ENCODE measurements at places on chromosomes 11 and 22.

- no peak for DNase-seq
Observed at GRCh38 chr11:88739524-88739923, 326.3 kb downstream of the GRM5 start.

DNA sequence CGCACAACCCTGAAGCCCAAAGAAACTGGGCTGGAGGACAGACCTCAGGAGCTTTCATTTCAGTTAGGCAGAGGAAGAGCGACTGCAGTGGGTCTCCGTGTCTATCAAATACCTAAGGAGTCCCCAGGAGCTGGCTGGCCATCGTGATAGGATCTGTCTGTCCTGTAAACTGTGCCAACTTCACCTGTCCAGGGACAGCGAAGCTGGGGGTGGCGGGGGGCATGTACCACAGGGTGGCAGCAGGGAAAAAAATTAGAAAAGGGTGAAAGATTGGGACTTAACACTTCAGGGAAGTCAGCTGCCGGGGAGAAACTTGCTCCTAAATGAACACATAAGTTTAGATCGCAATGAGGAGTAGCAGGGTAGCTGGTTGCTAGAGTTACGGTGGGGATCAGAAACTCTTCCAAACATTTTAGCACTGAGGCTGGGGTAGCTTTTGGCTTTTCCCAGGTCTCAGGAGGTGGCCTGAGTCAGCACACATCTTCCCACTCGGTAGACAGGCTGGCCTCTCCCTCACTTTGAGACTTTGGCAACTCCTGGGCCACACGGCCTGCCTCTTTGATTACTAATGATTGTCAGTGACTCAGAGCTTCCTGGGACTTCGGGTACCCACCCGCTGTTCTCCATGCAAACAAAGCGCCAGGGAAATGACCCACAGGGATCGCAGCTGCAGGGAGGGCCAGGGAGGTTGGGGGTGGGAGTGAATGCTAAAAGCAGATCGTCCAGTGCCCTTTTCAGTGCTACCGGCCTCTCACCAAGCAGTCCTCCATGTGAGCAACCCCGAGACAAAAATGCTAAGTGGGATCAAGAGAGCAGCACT, 2.9 kb upstream of the MTFP1 start:
- no peak for DNase-seq

DNA sequence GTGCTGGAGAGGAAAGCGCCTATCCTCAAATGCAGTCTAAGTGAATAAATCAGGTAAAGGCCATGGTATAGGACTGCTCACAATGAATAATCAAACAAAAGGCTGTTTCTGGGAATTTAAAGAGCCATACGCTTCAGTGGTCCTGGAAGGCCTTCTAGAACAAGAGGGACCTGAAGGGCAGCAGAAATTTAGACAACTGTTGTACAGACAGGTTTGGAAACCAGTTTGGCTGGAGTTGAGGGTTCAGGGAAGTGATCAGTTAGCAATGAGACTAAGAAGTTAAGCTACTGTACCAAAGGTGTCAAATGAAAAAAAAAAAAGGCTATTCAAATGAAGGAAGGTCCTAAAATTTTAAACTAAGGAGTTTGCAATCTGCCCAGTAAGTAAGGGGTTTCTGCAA, 56.6 kb upstream of the SCUBE2 start:
- no peak for DNase-seq

DNA sequence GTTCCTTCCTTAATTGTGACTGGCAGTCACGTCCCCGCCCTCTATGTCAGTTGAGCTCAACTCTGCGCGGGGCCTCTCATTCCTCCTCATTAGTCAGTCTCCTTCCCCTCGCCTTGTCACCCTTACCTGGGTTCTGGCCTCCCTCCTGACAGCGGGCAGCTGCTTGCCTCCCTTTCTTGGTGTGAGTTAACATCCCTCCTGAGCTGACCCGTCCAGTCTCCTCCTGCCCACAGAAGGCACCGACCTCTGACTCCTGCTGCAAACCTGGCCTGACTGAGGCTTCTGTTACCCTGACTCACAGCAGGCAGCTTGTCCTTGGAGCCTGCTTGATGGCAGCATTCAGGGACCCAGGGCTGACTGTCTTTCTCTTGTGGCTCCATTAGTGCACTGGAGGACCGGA, 45.2 kb downstream of the GRIK4 start:
- no peak for DNase-seq

DNA sequence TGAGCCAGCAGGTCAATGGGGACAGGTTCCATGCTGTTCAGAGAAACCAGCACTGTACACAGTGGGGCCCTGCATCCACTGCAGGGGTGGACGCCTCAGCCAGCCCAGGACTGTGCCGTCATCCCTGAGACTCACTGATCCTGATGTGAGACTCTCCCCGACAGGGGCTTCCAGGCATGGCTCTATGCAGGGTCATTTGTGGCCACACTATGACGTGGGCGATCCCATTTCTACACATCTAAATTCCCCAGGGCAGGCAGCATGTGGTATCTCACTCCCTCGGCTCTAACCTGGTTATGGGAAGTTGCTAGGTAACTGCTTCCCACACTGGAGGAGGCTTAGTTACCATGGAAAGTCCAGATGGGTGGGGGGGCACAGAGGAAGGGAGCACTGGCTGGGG, 14.2 kb upstream of the FAM83F start:
- no peak for DNase-seq

DNA sequence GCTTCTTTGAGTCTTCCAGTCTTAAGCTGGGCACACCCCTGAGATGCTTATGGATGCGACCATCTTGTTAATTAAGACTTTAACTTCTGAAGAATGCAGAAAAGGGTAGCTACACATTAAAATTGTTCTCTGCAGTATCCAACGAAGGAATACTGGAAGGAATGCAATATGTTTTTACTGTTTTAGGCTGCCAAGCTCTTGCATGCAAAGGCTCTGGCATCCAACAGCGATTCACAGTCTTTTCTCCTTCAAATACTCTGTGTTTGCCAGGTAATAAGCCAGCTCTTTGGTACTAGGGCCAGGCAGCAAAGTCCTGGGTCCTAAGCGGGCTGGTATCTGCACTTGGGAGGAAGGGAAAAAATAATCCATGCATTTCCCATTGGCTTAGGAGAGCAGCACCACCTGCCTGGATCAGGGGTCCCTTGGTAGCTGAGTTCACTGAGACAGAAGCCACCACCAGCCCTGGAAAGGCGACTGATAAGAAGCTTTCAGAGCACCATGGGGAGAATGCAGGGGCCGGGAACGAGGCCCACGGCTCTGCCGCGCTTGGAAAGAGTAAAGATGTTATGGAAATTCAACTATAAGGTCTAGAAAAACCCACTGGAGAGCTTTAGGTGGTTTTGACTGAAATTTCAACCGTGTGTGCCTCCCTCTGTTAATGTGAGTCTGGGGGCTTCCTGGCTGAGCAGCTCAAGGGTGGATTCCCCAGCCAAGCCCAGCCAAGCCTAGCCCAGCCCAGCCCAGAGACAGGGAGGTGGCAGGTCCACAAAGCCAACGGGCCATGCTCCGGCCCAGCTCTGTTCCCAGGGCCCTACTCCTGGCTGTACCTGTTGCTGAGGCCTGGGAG, 67.0 kb upstream of the CCND1 start:
- no peak for DNase-seq

DNA sequence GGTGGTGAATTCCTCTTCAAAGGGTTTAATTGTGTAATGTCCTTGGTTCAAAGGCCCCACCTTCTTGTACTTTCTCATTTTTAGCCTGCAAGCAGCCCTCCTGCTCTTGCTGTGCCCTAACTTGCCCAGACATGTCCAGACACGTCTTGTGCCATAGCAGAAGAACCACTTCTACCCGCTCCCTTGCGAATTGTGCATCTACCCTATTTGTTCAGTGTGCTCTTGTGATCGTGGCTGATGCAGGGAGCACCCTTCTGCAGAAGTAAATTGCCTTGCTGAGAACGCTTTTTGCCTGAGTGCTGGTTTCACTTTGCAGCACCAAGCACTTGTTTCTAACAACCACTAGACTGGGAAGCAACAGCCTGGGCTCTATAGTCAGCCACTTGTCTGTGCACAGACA, 249.4 kb downstream of the SBF2 start:
- no peak for DNase-seq

- DNase-seq: no peak
Observed at GRCh38 chr11:130216591-130217132, 57.1 kb downstream of the ST14 start.

- DNase-seq: no peak
Observed at GRCh38 chr22:45992737-45993136, 15.8 kb upstream of the WNT7B start.

GRCh38 chr11:83409891-83410290, 123.7 kb upstream of the CCDC90B start:
- DNase-seq: no peak

GRCh38 chr11:5992604-5993251, 5.9 kb upstream of the OR52L1 start:
- DNase-seq: no peak

DNA sequence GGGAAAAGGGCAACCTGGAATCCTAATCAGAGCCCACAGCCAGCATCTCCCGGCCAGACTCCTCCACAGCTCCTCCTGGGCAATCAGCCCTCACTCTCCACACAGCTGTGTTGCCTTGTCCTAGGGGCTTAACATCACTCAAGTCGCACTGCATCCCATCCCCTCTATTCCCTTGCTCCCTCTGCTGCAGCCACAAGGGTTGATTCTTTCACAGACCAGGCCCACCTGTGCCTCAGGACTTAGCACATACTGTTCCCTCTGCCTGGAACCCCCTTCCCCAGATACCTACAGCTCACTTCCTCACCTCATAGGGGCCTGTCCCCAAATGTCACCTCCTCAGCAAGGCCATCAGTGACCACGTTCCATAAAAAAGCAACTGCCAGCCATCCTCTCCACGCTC, 18.4 kb downstream of the SPATA19 start:
- no peak for DNase-seq

DNA sequence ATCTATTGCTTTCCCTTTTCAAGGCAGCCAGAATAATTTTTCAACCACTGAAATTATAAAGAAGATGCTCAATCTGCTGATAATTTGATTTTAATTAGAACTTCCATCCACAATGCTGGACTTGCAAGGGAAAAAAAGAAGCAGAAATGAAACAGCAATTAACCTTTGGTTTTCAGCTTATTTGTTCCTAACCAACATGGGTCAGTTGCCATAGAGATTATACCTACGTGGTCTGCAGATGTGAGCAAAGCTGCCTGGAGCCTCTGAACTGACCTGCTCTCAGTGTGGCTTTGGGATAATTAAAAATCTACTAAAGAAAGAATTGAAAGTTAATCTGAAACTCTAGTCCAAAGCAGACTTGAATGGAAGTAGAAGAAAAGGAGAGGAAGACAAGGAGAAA, 195.7 kb upstream of the API5 start:
- no peak for DNase-seq

- DNase-seq: no peak
Observed at GRCh38 chr11:924406-925157, 1.1 kb upstream of the AP2A2 start.
